ENCODE measurements at places on chromosomes 6 and 20.

DNA sequence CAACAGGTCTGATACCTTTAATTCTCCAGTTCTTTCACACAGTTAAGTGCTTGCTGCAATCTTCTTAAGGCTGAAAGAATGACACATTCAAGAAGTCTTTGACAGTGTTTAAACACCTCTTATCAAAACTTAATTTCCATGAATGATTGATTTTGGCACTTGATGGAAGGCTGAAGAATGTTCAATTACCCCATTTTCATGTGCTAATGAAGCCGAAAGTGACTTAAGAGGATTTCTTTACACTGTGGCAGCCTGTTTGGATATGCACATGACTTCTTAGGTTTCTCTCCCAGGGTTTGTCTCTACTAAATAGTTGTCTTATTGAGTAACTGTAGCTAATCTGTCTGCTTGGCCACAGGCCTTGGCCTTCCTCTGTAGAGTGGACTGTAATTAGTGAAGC lies 81.1 kb upstream of the PRDM1 start:
- no peak for DNase-seq

GRCh38 chr6:101079696-101080270 lies 198.7 kb upstream of the ASCC3 start:
- no peak for DNase-seq

DNA sequence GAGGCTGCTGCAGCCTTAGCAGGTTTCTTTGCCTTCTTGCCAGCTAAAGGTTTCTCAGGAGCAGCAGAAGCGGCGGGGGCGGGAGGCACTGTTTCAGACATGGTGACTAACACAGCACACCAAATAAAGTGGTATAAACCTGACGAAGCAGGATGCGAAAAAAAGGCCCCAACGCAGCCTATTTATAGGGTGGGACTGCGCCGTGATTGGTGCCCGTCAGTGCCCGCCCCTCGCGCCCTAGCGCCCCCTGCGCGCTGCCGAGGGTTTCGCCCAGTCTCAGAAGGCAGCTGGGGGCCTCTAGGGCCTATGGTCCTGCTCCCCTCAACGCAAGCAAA lies 55.0 kb downstream of the TRIM38 start:
- peak; percentile 68 for DNase-seq

GRCh38 chr6:98929498-98930060 lies 18.2 kb downstream of the FBXL4 start:
- DNase-seq, result no peak

GRCh38 chr6:31658158-31658688 lies 2.4 kb downstream of the C6orf47 start:
- DNase-seq, result no peak

DNA sequence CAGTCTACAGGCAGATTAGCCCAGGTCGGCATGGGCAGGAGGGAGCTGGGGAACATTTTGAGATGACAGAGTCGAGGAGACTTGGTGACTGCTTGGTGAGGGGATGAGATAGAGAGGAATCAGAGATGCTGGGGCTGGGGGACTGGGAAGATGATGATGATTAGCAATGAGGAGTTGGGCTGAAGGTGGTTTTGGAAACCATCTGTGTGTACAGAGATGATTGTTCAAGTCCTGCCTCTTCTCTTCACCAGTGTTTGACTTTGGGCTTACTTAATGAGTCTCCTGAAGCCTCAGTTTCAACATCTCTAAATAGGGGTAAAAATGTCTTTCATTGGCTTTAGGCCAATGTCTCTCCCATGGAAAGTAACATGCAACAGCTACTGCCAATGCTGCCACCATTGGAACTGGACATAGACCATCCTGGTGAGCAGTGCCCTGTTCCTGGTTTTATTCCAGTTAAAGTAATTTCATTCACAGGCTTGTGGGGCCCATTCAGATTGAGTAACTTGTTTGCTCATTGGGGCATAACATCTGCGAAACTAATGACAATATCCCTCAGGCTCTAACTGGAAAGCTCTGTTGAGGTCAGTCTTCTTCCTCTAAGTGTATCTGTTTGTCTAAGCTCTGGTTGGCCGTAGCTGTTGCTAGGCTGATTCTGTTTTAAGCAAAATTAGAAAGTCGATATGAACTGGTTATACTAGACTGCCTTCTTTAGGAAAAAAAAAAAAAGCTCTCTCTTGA lies 99.1 kb downstream of the ARMC2 start:
- DNase-seq, result no peak

- no peak for DNase-seq
Measured at GRCh38 chr20:1900321-1900801, 5.2 kb downstream of the SIRPA start.

- DNase-seq, result no peak
Measured at GRCh38 chr20:37228656-37229055, 33.0 kb downstream of the GHRH start.

DNA sequence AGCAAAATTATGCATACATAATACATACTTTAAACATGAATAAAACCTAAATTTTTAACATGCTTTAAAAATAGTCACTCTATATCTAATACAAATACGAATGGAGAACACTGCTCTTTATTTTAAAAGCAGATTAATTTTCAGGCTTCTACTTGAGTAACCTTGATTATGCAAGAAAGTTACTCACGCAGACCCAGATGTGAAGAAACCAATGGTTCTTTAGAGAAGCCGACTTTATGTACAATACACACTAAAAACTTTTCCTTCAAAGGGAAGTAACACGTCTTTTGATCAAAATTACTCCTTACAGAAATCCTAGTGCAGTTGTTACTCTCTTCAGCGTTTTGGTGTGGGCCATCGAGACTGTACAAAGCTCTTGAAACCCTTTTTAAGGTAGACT lies 136.9 kb upstream of the SLC22A16 start:
- no peak for DNase-seq

DNA sequence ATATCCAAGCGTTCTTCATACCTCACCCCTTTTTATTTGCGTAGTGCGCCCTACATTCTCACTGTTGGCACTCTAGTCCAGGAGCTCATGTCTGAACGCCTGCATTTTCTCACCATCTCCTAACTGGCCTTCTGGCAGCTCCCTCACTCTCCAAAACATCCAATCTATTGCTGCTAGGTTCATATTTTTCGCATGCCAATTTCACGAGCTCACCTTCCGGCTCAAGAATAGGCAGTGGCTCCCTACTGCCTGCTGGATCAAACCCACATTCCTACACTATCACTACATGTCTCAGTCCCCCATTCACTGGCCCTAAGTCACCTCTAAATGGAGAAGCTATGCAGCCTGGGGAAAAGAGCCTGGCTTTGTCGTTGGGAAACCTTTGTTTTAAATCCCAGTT lies 115.0 kb downstream of the IPCEF1 start:
- no peak for DNase-seq

- no peak for DNase-seq
Measured at GRCh38 chr20:11080010-11080409, 406.2 kb upstream of the JAG1 start.
